Ascending aorta (tissue), 2 donors: ENCODE measurements at places on chromosomes 6 and 20.
A peak's percentile ranks its signal among the peaks of the same experiment; 100 is the strongest.

- DNase-seq: no peak
These were observed 4.1 kb downstream of the C20orf202 start for GRCh38 chr20:1207293-1207878.

DNA sequence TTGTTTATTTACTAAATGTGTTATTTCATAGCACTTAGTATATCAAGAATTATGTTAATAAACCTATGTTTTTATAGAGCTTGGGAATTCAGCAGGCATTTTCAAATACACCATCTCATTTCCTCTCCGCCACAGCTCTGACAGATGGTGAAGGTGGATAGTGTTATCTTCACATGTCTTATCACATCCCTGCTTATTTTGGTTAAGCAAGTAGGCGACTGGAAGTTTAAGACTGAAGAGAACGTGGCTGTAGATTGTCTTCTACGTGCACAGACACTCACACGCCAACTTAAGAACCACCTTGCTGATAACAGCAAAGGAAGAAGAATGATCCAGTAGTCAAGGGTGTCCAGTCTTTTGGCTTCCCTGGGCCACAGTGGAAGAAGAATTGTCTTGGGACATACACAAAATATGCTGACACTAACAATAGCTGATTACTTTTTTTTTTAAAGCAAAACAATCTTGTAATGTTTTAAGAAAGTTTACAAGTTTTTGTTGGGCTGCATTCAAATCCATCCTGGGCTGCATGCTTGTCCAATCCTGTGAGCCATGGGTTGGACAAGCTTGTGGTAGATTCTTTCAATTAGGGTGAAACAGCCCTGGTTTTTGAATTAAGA, 43.3 kb upstream of the SCGN start:
- DNase-seq: no peak

GRCh38 chr20:46087161-46087560, 2.6 kb downstream of the NCOA5 start:
- no peak for DNase-seq

- DNase-seq: no peak
These were observed 36.8 kb downstream of the MANEA start for GRCh38 chr6:95614094-95614493.

GRCh38 chr6:55937261-55937947, 62.0 kb upstream of the BMP5 start:
- DNase-seq: no peak

DNA sequence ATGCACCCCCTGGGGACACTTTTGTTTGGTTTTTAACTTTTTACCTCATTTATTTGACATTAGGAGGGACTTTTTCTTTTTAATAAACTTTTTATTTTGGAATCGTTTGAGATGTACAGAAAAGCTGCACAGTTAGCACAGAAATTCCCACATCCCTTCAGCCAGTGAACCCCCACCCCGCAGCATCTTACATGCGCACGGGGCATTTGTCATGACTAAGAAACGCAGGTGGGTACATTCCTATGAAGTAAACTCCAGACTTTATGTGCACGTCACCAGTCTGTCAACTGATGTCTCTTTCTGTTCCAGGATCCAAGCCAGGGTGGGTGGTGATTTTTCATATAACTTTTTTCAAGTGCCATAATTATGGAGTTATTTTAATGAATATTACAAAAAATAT, 4.9 kb upstream of the ZNF831 start:
- DNase-seq: no peak

DNA sequence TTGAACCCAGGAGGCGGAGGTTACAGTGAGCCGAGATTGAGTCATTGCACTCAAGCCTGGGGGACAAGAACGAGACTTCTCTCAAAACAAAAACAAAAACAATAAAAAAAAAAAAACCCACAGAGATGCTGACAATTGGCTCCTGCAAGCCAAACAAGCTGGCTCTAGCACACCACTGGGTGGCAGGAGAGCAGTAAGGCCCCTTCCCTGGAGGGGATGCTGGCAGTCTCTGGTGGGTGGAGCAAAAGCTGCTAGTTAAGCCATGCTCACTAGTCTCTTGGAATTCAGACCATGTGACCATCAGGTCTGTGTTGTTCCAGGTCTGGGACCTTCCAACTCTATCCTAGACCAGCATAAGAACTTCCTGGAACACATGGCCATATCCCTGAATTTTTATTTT, 18.9 kb upstream of the DSN1 start:
- DNase-seq: no peak

DNA sequence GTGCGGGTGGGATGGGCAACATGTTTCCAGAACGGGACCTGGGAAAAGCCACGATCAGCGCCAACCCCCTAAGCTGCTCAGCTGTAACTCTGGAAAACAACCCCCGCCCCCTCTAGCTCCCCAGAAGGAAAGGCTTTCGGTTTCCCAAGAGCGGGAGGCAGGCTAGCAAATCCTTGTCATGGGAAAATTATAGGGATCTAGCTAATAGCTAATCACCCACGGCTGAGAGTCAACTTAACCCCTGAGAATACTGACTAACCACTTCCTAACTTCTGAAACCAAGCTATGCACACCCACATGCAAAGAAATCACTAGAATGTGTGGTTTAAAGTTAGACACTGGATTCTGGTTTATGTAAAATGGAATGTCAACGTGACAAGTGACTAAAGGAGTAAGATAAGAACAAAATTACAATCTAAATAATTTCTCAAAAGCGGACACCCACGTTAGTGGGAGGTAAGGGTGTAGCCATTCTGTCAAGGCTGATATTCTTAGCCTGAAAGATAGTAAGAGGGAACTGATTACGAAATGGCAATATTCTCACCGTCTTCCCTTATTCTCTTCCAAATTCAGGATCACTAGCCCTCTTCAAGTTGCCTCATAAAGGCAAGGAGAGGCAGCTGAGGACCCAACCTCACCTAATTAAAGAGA, 20.1 kb downstream of the JAG1 start:
- no peak for DNase-seq

- DNase-seq: no peak
These were observed 163.7 kb downstream of the RALGAPA2 start for GRCh38 chr20:20548527-20549266.

GRCh38 chr20:48709744-48710143, 118.1 kb downstream of the PREX1 start:
- DNase-seq: no peak

DNA sequence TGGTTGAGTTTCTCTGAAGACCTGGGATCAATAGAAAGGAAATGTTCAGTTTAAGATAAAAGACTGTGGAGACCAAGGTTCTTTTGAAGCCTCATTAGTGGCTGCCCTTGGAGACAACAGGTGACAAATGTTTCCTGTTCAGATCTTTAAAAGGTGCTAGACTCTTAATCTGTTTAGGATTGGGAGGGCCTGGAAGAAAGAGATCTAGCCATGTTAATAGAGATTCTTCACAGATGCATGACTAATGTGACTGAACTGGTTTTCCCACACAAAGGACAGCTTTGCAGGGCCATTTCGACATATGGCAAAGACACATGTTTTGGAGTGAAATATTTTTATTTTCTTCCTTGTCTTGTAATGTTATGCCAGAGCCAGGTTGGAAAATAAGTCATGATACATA, 82.2 kb downstream of the WDR27 start:
- no peak for DNase-seq

- DNase-seq: no peak
These were observed 50.6 kb upstream of the FANCE start for GRCh38 chr6:35401514-35401913.

GRCh38 chr6:35048631-35049083, 92.5 kb downstream of the TCP11 start:
- DNase-seq: peak; percentile 40

DNA sequence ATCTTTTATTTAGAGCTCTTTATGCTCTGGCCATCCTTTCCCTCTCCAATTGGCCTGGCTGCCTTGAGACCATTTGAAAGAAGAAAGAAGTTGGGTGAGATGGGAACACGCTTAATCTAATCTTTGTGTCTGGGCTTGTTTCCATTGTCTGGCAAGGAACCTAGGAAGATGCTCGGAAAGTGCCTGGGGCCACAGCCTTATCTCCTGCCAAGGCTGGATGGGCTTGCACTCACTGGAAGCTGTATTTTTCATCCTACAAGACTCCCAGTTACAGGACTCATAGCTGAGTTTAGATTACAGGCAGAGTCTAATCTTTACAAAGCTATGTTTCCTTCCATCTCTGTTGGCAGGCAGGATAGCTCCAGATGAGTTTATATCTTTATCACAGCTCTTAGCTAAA, 33.1 kb upstream of the CDYL start:
- no peak for DNase-seq

GRCh38 chr20:52083627-52084232, 107.8 kb downstream of the ZFP64 start:
- no peak for DNase-seq

DNA sequence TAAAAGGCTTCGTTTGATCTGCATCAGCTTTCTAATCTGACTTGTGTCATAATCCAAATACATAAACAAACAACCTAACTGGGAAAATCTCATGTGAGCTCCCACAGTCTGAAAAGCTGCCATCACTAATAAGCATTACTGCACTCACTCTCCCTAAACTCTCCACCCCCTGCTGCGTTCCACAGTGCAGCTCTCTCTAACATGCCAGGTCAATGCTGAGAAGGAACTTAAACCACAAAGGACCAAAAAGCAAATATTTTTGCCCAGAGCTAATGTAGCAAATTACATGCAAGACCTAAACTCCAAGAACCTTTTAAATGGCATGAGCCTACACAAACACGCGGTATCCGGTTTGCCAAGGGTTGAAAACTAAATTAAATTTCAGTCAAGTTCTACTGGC, 542.3 kb upstream of the JARID2 start:
- DNase-seq: no peak
